Hypothalamus (tissue), 51 donors: ENCODE measurements at places on chromosomes 5 and 9.

- DNase-seq = no peak
Observed at GRCh38 chr5:16750445-16750844, 133.6 kb upstream of the RETREG1 start.

GRCh38 chr5:81249240-81249639, 16.1 kb downstream of the CKMT2 start:
- DNase-seq = no peak

- DNase-seq = no peak
Observed at GRCh38 chr9:79813258-79813638, 241.5 kb downstream of the TLE4 start.

DNA sequence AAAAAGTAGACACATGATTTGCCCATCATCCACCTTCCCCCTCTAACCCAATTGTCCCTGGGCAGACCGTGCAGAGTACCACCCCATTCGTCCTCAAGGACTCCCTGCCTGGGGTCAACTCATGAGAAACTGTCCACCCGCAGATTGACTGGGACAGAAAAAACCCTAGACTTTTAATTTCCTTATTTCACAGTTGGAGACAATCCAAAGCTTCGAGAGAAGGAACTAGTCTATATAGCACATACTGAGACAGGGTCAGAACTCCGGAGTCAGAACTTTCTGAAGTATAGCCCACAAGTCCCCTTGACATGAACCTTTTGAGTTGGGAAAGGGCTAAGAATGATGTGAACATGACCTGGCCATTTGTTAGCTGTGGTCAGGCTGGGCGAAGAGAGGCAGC, 7.5 kb upstream of the GPX3 start:
- DNase-seq = no peak

DNA sequence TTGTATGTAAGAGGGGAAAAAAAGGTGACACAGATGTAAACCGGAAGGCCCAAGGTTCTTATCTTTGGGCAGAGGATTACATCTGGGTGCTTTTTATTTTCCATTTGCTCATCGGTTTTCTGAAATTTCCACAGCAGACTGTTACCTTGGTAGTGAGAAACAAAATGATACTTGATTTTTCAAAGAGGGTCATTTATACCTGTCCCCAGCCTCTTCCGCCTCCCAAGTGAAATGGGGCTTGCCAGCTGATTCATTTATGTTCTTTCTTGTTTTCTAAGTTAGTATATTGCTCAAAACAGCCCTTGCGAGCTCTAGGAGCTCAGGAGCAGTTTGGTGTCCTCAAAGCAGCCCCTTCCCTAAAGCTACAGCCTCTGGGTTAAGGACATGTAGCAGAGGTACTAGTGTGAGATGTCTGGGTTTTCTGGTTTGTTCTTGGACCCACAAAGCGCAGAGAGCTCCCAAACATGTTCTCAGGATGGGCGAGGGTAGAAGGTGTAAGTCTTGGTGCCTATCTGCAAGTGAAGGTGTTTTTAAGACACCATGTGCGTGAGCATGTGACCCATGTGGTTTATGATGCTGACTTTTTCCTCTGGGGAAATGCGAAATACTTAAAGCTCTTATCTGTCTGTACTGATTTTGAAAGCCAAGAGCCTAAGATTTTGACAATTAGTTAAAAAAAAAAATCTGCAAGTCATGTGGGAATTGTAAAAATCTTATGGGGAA, 38.3 kb downstream of the DAPK1 start:
- no peak for DNase-seq

GRCh38 chr5:2353211-2353610, 398.3 kb downstream of the IRX2 start:
- no peak for DNase-seq

DNA sequence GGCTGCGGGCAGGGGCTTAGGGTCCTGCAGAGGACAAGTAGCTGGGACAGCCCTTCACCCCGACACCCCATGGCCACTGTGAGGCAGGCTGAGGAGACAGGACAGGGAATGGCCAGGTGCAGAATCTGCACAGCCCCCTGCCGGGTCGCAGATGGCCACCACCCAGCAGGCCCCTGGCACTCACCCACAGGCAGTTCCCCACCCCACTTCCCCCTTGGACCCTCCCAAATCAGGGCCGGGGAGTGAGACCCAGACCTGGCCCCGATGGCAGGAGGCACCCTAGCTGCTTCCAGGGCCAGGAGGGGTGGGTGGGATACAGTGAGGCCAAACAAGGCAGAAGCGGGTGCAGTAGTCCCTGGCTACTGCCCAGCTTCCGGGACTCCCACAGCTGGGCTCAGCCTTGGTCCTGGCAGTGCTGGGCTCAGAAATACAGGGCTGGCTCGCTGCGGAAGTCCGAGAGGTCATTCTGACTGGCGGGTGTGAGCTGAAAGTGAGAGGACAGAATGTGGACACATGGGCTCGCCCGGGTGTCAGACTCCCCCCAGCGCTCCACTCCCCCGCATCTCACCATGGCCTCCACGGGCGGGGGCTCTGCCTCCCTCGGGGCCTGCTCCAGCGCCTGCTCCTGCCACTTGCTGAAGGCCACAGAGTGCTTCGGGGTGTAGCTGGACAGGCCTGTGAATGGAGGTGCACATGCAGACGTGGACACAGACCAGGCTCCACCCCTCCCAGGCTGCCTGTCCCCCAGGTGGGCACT, 3.4 kb downstream of the SSNA1 start:
- peak; percentile 71 for DNase-seq

DNA sequence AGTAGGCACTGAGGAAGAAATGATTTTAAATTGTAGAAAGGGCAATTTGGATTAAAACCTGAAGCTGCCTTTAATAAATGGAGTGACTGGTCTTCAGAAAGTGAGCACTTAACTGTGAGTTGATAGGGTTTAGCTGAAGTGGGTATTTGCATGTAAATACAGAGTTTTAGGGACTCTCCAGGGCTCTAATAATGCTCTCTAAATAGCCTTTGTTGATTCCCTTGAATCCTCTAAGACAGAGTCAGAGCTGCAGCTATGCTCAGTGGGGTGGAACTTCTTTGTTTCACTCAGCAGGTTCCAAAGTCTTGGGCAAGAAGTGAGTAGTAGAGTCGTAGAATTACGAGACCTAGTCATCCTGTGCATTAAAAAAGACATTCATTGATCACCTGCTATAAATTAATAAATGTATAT, 21.4 kb downstream of the GLRA1 start:
- DNase-seq = no peak

DNA sequence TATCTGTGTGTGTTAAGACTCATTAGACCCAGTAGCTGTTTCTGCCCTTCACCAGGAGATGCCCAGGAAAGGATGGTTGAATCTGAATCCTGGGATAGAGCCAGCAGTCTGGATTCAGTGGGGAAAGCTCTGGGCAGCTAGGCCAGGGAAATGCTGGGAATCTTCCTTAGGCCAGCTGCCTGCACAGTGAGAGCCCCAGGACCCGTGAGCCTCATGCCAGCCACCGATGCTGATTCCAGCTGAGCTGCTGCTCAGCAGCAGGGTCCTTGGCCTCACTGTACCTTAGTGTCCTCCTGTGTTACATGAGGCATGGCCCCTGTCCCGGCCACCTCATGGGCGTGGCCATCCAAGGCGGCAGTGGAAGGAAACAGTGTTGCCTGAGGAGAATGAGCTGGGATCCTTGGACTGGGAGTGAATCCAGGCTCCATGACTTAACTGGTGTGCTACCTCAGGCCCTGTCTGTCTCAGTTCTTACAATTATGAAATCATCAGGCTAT, 87.1 kb downstream of the AMBP start:
- DNase-seq = no peak

- peak; percentile 82 for DNase-seq
Observed at GRCh38 chr5:32444431-32445286, at the start of gene ZFR. Gene ZFR, minus strand, starts transcription at chr5:32444740. Its CDS starts 82 bp downstream, at chr5:32444658.

DNA sequence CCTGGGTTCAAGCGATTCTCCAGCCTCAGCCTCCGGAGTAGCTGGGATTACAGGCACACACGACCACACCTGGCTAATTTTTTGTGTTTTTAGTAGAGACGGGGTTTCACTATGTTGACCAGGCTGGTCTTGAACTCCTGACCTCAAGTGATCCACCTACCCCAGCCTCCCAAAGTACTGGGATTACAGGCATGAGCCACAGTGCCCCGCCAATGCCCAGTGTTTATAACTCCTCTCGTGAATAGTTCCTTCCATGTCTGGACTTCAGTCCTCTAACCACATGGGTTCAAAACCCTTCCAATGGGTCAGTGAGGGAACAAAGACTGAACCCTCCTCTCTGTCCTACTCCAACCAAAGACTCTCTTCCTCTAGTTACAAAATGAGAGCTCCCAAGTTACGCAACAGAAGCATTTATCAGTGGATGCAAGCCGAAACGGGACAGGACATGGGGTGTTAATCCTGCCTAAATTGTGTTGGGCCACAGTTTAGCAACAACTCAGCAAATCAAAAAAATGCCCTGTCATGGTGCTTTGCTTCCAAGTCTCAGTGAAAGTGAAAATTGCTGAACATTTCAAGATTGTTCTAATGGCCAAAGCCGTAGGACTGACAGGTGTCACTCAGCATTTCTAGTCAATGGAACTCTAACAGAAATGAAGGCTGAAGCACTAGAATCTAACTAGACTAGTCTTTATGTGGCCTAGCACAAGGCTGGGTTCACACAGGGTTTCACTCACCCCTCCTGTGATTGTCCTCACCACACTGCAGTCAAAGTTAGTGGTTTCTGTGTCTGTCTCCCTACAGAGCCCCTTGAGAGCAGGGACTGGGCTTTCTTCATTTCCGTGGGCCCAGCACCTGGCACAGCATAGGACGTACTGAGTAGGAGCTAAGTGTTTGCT, 3.2 kb upstream of the TMEM245 start:
- DNase-seq = no peak

DNA sequence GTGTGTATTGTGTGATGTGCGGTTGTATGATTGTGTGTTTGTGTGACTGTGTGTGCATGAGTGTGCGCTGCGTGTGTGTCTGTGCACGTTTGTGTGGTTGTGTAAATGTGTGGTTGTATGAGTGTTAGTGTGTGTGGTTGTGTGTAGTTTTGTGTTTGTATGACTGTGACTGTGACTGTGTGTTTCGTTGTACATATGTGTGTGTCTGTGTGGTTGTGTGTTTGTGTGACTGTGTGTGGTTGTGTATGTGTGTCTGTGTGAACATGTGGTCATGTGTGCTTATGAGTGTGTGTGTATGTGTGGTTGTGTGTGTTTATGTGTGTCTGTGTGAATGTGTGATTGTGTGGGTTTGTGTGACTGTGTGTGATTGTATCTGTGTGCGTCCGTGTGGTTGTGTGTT, 197.8 kb downstream of the TTLL11 start:
- DNase-seq = no peak

- DNase-seq = no peak
Observed at GRCh38 chr9:126604059-126605055, 9.4 kb upstream of the LMX1B start.

GRCh38 chr9:115116421-115117284, 1.3 kb downstream of the TNC start:
- DNase-seq = no peak

GRCh38 chr9:124551472-124552272, 44.5 kb upstream of the NR5A1 start:
- DNase-seq = peak; percentile 49

DNA sequence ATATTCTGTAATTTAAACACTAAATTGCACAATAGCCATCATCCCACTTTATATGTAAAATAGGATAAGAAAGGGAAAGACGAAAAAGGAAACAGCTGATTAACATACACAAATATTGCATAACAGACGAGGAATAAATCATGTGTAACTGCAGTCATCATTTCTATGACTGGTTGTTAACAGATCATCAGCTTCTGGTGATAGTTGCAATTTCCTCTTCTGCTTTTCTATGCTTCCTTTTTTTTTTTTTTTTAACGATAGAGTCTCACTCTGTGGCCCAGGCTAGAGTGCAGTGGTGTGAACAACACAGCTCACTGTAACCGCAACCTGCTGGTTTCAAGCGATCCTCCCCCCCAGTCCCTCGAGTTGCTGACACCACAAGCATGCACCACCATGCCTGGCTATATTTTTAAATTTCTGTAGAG, 22.5 kb upstream of the JAKMIP2 start:
- DNase-seq = no peak

- DNase-seq = no peak
Observed at GRCh38 chr5:57207007-57207653, 33.3 kb downstream of the GPBP1 start.

- DNase-seq = no peak
Observed at GRCh38 chr5:59615272-59615671, 278.3 kb downstream of the PDE4D start.

DNA sequence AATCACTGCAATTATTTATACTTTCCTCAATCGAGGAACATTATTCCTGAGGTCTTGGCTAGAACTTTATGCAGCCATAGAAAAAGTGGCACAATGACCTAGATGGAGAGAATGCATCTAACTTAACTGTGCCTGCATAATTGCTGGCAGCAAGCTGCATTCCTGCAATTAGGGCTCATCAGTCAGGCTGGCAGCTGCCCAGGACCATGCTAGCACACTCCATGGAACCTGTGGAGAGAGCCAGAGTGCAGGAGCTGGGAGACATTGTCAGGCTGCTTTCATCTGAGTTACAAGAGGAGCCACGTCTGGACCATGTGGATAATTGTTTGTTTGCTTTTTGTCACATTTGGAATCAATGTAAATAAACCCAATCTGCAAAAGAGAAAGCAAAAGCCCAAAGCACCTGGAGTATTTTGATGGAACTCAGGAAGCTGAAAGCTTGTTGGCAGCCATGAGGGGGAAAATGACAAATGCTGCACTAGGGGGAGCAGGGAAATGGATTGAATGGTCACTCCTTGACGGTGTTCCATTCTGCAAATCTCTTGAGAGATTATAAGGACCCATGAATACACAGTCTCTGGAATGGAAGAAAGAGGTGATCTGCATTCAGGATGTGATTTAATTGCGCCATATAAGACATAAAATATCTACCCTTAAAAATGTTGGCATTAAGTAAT, 839.9 kb downstream of the MAT2B start:
- DNase-seq = peak; percentile 6

GRCh38 chr5:176481711-176482110, 33.5 kb downstream of the FAF2 start:
- no peak for DNase-seq

- no peak for DNase-seq
Observed at GRCh38 chr9:128428644-128429512, 8.2 kb downstream of the CERCAM start.

DNA sequence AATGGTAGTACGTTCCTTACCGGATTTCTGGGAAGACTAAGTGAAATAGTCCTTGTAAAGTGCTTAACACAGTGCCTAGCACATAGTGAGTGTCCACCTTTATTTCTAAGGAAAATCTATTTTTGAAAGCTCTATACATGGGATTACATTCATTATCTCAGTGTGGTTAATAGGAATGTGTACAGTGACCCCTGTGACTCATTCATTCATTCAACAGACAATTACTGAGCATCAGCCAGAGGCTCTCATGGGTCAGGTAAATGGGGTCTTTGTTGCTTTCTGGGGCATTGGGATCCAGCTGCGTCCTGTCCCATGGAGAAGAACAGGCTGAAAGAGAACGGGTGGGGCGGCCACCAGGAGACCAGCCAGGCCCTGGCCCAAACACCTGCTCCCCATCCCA, 226.2 kb upstream of the TBC1D2 start:
- no peak for DNase-seq

DNA sequence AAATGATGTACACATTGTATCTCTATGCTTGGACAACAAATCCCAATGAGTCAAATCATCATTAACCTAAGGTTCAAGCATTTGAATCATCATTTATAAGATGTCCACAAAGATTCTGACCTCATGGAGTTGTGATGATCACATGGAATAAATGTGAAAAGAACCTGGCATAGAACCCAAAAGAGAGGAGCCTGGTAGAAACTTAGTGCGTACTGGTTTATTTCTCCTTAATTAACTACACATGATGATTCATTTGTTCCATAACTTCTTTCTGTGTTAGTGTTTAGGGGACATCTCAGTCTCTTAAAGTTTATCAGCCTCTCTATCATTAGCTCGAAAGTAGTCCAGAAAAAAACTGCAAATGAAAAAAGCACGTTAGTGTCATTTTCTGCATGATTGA, 411.6 kb downstream of the BRINP1 start:
- no peak for DNase-seq
